HepG2 (cell line): ENCODE measurements at places on chromosomes 1 and 21. TPM values are rescaled to one million over a fixed set of nuclear protein-coding genes. Genes with fewer than 3 reads are reported as not detected.
A peak's percentile ranks its signal among the peaks of the same experiment; 100 is the strongest.

DNA sequence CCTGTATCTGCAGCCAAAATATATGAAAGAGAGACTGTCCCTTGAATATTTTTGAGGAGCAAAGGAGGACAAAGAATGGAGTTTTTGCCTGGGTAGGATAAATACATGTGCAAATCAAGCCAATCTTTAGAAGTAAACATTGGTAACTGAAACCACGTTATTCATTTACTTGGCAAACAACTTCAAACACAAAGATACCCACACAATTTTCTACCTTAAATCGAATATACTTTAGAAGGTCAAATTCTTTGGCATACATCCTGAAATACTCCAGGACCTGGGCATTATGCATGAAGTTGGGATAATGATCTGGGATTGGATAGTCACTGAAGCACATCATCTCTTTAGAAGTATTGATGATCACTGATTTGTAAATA lies 9.6 kb downstream of the FMO5 start:
- H3K36me3 ChIP-seq, result peaks cover 7% of the 10 kb centered on the region
- peak overlapping the region; percentile 75 for H3K27ac ChIP-seq
- peaks cover 100% of the 10 kb centered on the region for H3K4me1 ChIP-seq
- no peaks in the 10 kb centered on the region for H3K27me3 ChIP-seq
- H3K4me3 ChIP-seq, result no peak overlapping the region
- DNase-seq, result peak; percentile 96

DNA sequence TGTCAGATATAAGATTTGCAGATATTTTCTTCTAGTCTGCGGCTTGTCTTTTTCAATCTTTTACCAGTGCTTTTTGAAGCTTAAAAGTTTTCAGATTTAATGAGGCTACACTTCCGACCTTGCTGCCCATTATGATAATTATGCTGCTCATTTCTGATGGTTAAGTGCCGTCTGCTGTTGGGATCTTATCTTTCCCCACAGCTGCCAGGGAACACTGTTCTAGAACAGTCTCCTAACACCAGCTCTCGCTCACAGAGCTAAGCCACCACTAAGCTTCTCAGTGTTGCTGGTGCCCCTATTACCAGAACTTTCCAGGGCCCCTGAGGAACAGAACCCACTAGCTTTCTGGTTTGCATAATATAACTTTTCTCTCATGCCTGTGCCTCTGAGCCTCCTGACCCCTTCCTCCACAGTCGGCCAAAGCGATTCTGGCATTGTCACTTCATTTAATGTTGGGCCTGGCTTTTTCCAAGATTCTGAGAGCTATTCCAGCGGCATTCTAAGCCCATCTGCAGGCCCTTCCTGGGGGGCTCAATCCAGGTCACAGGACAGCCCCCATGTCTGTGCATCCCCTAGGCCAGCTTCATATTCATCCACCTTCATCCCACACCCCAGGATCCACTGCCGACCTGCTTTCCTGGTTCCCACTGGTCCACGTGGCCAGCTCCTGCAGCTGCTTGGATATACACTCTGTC lies 237.0 kb downstream of the PTPRU start:
- DNase-seq, result no peak
- H3K4me1 ChIP-seq, result peaks cover 70% of the 10 kb centered on the region
- H3K36me3 ChIP-seq, result no peaks in the 10 kb centered on the region
- no peaks in the 10 kb centered on the region for H3K27me3 ChIP-seq
- no peak overlapping the region for H3K27ac ChIP-seq
- no peak overlapping the region for H3K4me3 ChIP-seq

- no peak overlapping the region for H3K27ac ChIP-seq
- H3K4me1 ChIP-seq, result peaks cover 9% of the 10 kb centered on the region; the same call in 1 of the 2 replicates
- H3K36me3 ChIP-seq, result no peaks in the 10 kb centered on the region
Measured at GRCh38 chr1:100806601-100807000, 87.1 kb downstream of the VCAM1 start.

GRCh38 chr1:43779266-43779665 lies 71.9 kb downstream of the ST3GAL3 start:
- no peaks in the 10 kb centered on the region for H3K27me3 ChIP-seq
- H3K27ac ChIP-seq, result no peak overlapping the region
- DNase-seq, result no peak

- H3K27ac ChIP-seq, result no peak overlapping the region
- H3K4me3 ChIP-seq, result no peak overlapping the region
- H3K4me1 ChIP-seq, result no peaks in the 10 kb centered on the region
- DNase-seq, result no peak
- H3K27me3 ChIP-seq, result no peaks in the 10 kb centered on the region
- no peaks in the 10 kb centered on the region for H3K36me3 ChIP-seq
Measured at GRCh38 chr1:80675454-80675853, 1125.3 kb upstream of the ADGRL2 start.

DNA sequence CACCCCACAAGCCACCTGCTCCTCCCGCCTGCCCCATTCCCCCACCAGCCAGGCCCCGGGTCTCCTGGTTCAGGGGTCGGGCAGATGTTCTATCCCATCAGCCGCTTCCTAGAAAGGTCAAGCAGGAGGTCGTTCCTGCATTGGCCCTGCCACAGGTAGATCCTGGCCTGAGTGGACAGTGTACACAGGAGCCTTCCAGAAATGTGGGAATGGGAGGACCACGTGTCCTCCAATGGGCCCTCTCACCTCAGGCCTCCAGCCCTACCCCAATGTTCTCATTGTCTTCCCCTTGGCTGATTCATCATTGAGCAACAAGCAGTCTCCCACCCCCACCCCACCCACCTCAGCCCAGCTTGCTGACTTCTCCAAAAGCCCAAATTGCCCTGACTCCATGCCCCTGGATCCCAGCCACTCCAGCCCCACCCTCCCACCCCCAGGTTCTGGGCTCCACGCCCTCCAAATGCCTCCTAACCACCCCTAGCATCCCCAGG lies 2.1 kb downstream of the S100A16 start:
- no peak for DNase-seq
- H3K36me3 ChIP-seq, result no peaks in the 10 kb centered on the region
- H3K27ac ChIP-seq, result no peak overlapping the region
- no peaks in the 10 kb centered on the region for H3K27me3 ChIP-seq

- peaks cover 2% of the 10 kb centered on the region; the same call in 1 of the 2 replicates for H3K27me3 ChIP-seq
- no peak for DNase-seq
- no peak overlapping the region for H3K4me3 ChIP-seq
- H3K27ac ChIP-seq, result no peak overlapping the region
- no peaks in the 10 kb centered on the region for H3K4me1 ChIP-seq
- no peaks in the 10 kb centered on the region for H3K36me3 ChIP-seq
Measured at GRCh38 chr1:3161176-3161840, 92.3 kb downstream of the PRDM16 start.

GRCh38 chr1:53725238-53725689 lies 13.7 kb downstream of the GLIS1 start:
- H3K27ac ChIP-seq, result no peak overlapping the region
- no peaks in the 10 kb centered on the region for H3K4me1 ChIP-seq
- H3K27me3 ChIP-seq, result 0 out of 2 replicates have a peak, but pooled peaks cover 1% of the 10 kb centered on the region

DNA sequence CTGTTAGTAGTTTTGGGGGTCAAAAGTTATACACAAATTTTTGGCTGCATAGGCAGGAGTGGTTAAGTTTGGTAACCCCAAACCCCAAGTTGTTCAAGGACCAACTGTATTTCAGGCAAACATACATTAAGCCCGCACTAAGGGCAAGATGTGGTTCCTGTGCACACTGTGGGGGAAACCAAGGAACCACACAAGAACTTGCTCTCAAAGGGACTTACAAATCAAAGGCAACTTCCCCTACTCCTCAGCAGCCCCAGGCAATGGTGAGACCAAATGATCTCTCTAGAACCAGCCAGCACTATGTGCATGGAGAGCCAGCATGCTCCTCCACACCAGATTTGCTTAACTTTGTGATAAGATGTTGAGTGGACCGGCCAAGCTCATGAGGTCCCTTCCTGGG lies 35.3 kb downstream of the PACC1 start:
- H3K36me3 ChIP-seq, result peaks cover 4% of the 10 kb centered on the region
- H3K4me1 ChIP-seq, result no peaks in the 10 kb centered on the region
- no peak overlapping the region for H3K4me3 ChIP-seq
- no peak overlapping the region for H3K27ac ChIP-seq
- H3K27me3 ChIP-seq, result no peaks in the 10 kb centered on the region
- DNase-seq, result no peak

GRCh38 chr21:14773777-14774345 lies 227.7 kb upstream of the SAMSN1 start:
- H3K27ac ChIP-seq, result no peak overlapping the region
- H3K4me3 ChIP-seq, result no peak overlapping the region
- no peaks in the 10 kb centered on the region for H3K4me1 ChIP-seq
- no peaks in the 10 kb centered on the region for H3K27me3 ChIP-seq
- peak; percentile 30 for DNase-seq

DNA sequence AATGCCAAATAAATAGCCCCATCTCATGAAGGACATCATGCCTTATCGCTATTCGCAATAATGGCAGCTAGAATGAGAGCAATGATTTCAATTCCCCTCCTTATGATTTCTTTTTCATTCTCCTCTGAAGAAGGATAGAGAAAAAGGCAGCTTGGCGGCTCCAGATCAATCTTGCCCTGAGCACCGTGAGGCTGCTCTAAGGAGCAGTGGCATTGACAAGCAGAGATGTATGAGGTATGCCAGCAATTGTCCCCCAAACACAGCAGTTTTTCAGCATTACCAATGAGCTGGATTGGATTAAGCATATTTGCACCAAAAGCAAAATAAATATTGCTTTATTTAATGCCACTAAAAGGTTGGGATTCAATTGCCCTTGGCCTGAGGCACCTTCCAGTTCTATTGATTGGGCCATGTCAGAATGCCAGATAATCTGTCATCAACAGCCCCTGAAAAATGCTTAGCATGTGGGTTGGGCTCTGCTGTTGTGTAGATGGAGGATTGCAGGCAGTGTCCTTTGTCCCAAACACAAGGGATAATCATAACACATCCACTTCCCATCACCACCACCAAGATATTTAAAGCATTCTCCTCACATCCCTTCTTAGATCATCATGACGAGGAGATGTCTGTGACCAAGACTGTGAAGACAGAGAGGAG lies 135.7 kb downstream of the BEND5 start:
- H3K27ac ChIP-seq, result no peak overlapping the region
- no peaks in the 10 kb centered on the region for H3K4me1 ChIP-seq
- no peaks in the 10 kb centered on the region for H3K36me3 ChIP-seq
- DNase-seq, result no peak
- no peaks in the 10 kb centered on the region for H3K27me3 ChIP-seq

GRCh38 chr1:204972426-204972825 lies 70.6 kb upstream of the CNTN2 start:
- DNase-seq, result no peak
- H3K27ac ChIP-seq, result no peak overlapping the region
- peaks cover 34% of the 10 kb centered on the region; the same call in 2 of the 3 replicates for H3K27me3 ChIP-seq

OR2AK2 gene
- total RNA-seq, result not detected in 2 replicates

DDOST gene
- 167 and 335 TPM in 2 replicates for total RNA-seq

HCRTR1 gene
- not detected in 2 replicates for total RNA-seq

MYOG gene
- not detected in 2 replicates for total RNA-seq

RSPO1 gene
- total RNA-seq, result not detected in 2 replicates
